ENCODE measurements at places on chromosomes 4 and X.

DNA sequence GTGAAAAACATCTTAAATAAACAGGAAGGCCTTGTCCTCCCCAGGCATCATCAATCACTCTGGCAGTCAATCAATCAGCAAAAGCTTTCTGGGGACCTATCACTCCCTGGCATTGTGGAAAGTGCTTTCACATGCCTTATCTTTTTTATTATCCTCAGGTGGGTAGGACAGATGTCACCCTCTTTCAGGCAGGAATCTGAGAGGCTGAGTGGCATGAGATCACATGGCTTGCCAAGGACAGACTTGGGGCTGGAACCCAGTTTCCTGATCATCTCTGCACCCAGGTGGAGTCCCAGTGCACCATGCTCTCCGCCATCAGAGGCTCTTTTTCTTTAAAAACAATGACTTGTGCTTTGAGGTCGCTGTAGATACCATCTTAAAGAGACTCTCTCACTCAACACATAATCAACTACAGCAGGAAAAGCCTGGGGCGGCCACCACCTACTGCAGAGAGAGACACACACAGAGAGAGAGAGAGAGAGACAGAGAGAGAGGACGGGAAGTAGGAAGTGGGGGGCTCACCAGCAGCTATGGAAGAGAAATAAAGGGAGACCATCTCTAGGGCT, 282.7 kb downstream of the PTTG2 start:
- DNase-seq, result no peak

- no peak for DNase-seq
Measured at GRCh38 chrX:119391279-119391678, 7.9 kb upstream of the SLC25A43 start.

- no peak for DNase-seq
Measured at GRCh38 chr4:112531146-112531545, 15.2 kb upstream of the NEUROG2 start.

- DNase-seq, result peak; percentile 61
Measured at GRCh38 chr4:123547216-123548165, 150.9 kb downstream of the SPRY1 start.

GRCh38 chr4:55684276-55684675, 48.2 kb upstream of the NMU start:
- no peak for DNase-seq

DNA sequence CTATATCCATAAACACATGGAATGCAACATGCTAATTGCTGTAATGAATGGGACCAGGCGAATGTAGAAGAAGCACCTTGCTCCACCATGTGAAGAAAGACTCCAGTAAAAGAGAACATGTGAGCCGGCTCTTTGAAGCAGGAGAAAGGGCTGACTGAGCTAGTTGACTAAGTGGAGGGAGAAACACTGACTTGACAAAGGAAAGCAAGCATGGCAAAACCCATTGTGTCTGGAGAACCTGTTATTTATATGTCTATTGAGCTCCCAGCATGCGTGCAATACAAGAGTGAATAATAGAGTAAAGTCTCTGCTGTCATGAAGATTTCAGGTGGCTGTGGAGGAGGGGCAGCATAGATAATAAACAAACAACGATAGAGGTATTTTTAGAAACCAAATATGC, 559.9 kb downstream of the RAB28 start:
- DNase-seq, result no peak

DNA sequence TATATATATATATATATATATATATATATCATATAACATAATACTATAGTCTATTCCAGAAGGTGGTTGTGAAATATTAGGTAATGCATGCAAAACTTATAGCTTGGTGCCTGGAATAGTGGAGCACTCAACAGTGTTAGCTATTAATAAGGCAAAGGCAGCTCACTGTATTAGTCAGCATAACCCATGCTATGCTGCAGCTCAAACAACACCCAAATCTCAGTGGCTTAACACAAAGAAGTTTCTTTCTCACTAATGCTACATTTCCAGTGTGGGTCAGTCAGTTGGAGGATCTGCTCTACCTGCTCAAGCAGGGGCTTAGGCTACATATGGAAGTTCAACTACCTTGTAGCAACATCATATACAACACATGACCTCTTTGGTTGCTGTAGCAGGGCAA, 5.2 kb upstream of the RPGR start:
- DNase-seq, result no peak

DNA sequence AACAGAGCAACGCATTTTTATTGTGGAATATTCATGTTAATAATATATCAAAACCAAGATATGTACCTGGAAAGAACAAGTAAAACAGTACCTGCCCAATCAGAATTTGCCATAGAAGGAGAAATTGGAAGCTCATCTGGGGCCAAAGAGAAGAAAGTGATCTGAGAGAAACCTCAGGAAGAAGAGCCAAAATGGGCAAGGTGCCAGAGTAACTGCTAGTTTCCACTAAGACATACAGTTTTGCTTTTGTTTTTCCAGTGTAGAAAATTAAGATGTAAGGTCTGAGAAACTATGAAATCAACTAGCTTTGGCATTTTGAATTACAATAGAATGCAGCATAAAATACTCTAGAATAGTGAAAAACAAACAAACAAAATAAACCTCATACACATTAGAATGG, 2201.2 kb downstream of the ARAP2 start:
- DNase-seq, result no peak

DNA sequence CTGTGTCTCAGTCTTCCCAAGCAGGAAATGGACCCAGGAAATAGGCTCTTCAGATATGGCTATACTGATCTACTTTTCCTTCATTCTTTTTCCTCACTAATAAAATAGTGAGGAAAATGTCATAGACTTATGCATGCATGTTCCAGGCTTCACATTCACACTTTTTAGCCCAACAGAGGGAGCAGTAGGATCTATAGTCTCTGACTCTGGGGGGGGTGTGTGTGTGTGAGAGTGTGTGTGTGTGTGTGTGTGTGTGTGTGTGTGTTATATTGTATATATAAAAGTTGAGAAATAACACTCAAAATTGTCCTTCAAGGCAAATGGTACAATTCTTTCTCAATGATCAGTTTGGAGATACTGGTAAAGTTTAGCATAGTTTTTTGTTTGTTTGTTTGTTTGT, 297.2 kb upstream of the GALNT7 start:
- no peak for DNase-seq

DNA sequence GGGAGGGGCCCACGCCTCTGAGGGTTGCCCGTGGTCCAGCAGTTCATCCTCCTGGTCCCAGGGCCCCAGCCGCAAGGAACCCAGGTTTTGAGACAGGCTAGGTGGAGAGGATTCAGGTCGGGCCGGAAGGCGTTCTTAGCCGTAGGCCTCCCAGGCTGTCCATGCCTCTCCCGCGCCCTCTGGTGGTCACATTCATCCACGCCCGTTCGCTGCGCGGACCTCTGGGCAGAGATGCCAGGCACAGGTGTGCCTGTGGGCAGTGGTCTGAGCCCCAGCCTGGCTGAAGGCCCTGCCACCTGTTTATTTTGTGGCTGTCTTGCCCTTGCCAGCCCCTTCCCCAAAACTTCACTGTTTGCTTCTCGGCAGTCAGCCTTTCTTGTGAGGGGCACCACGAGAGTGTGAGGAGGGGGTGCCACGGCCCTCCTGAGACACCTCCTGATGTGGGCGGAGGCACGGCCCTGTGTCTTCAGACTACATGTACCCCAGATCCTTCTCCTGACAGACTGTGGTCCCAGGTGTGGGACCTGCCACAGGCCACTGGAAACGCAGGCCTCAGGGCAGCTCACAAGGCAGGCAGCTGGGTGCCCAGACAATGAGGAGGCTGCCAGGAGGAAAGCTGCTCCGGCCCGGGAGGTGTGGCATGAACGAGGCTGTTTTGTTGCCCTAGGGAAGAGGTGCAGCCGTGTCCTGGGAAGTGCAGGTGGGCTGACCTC, 5.0 kb downstream of the UVSSA start:
- DNase-seq, result peak; percentile 87

DNA sequence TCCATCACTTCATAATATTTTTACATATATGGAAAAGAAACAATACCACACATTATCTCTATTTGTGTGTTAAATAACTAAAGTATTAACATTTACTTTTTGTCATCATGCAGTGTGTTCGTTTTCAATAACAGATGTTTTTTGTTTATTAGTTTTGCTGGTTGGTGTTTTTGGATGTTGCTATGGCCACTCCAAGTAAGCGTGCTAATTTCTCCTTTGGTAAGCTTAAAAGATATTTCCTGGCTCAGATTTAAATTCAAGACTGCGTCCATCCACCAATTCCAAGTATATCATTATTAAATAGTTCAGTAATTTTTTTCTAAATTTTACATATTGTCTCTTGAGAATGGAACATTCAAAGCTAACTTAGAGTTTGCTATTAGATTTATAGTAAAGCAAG, 235.4 kb upstream of the IL1RAPL1 start:
- no peak for DNase-seq

GRCh38 chrX:103415068-103415467, 38.7 kb downstream of the BEX3 start:
- no peak for DNase-seq

GRCh38 chr4:132662456-132662855, 486.6 kb upstream of the PCDH10 start:
- no peak for DNase-seq

- no peak for DNase-seq
Measured at GRCh38 chrX:126342859-126343258, 176.8 kb upstream of the DCAF12L2 start.

GRCh38 chr4:2250357-2251072, 8.6 kb upstream of the HAUS3 start:
- DNase-seq, result peak; percentile 0

- no peak for DNase-seq
Measured at GRCh38 chrX:155069414-155069813, 1.5 kb downstream of the CMC4 start.

DNA sequence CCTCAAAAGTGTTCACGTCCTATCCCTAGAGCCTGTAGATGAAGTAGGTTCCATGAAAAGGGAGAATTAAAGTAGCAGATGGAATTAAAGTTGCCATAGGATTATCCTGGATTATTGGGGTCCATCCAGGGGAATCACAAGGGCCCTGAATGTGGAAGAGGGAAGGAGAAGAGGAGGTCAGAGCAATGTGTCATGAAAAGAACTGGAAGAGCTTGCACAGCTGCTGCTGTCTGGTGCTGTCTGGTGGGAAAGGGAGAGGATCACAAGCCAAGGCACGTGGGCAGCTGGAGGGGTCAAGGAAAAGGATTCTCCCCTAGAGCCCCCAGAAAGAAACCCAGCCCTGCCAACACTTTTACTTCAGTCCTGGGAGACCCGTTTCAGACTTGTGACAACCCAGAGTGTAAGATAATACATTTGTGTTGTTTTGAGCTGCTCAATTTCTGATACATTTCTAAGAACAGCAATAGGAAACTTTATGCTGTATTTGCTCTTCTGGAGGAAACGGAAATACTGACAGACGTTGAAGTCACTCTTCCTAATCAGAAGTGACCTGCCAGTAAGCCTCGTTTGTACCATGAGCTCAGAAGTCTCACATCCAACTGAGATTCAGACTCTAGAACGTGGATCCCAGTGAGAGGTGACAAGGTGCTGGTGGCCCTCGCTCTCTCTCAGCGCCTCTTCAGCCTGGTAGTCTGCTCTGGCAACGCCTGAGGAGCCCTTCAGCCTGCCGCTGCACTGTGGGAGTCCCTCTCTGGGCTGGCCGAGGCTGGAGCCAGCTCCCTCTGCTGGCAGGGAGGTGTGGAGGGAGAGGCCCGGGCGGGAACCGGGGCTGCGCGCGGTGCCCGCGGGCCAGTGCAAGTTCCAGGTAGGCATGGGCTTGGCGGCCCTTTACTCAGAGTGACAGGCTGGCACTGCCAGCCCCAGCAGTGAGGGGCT, 34.7 kb upstream of the ENPP6 start:
- no peak for DNase-seq

GRCh38 chr4:38119668-38120385, 159.6 kb downstream of the PTTG2 start:
- DNase-seq, result no peak

GRCh38 chr4:26022346-26023202, 108.6 kb downstream of the SMIM20 start:
- no peak for DNase-seq

GRCh38 chrX:135393051-135393450, 28.7 kb upstream of the SMIM10L2A start:
- DNase-seq, result no peak

- DNase-seq, result peak; percentile 87
Measured at GRCh38 chrX:100819837-100820666, at the start of gene CSTF2. Gene CSTF2 (plus strand): TSS chrX:100820391. CDS start chrX:100820417, 26 bp downstream.

GRCh38 chr4:16765546-16765945, 132.9 kb downstream of the LDB2 start:
- DNase-seq, result no peak

DNA sequence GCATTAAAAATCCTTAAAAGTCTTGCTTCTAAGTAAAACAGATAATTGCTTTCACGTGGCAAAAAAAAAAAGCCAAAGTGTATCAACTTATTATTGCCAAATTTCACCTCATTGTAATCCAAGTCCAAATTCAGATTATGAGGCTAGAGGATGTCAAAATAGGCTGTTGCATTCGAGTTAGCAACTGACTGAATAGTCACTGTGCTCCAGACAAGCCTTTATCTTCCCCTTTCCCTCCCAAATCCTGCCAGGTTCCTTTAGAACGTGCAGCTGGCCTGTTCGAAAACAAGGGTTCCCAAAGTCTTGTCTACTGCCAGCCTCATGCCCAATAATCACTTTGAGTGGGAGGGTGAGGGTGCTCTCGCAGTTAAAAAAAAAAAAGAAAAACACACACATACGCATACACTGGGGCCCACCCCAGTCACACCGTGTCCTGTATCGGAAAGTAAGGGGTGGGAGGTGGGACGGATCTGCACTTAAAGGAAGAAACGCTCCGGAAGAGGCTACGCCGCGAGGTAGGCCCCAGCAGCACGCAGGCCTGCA, 603 bp downstream of the MAD2L1 start:
- DNase-seq, result no peak

GRCh38 chr4:22417408-22417807, 98.5 kb downstream of the ADGRA3 start:
- DNase-seq, result no peak

- no peak for DNase-seq
Measured at GRCh38 chrX:136259543-136259942, 8.3 kb upstream of the MAP7D3 start.

- no peak for DNase-seq
Measured at GRCh38 chr4:105630670-105631655, 77.5 kb downstream of the INTS12 start.

DNA sequence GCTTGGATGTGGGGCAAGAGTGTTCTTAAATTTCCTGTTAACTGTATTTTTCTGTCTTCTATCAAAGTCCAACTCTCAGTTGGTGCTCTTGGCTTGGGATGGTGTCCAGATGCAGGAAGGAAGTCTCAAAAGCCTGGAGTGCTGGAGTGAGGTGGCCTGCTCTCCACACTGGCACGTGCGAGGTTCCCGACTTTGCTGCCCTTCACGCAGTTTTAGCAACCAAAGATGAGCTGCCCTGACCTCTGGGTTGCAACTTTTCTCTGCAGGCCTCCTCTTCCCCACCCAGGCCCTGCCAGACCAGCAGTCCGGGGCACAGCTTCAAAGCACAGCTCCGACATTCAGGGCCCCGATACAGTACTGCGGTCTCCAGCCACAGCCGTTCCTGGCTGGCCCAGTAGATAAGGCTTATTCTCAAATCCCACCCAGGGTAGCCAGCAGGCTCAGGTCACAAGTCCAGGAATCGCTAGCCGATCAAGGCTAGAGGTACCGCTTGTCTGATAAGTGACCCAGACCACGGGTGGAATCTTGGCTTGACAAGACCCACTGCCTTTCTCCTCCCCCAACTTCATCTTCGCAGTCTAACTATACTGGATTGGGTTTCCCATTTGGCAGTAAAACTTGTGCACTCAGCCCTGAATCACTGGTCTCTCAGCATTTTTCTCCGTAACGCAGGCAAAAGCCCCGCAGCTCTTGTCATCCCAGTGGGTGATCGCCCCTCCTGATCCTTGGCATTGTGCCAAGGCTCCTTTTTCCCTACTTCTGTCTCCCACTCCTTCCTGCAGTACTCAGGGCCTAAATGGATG, 21.8 kb upstream of the JADE1 start:
- no peak for DNase-seq
